GM04504 (cell line): ENCODE measurements at places on chromosomes 5 and 9.

DNA sequence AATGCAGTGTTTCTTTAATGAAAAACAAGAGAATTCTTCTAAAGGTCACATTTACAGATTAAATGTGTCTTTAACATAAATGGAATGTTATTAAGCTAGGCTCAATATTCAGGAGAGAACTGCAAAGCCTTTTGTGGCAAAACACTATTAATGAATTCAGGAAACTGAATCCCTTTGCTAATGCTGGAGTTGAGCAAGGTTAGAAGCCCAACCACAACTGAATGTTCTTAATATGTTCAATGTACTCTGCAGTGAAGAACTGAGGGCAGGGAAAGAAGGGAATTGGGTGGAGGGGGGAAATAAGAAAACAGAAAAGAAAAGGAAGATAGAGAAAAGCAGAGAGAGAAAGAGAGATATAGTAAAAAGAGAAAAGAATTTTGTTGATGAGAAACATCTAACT, 276.7 kb upstream of the TMEM161B start:
- DNase-seq, result no peak

- no peak for DNase-seq
Measured at GRCh38 chr5:106171708-106172107, 1499.0 kb downstream of the EFNA5 start.

DNA sequence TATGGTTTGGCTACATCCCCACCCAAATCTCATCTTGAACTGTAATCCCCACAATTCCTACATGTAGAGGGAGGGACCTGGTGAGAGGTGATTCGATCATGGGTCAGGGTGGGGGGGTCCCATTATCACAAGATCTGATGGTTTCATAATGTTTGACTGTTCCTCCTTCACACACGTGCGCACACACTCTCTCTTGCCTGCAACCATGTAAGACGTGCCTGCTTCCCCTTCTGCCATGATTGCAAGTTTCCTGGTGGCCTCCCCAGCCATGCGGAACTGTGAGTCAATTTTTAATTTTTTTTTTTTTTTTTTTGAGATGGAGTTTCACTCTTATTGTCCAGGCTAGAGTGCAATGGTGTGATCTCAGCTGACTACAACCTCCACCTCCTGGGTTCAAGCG, 27.0 kb downstream of the FAM169A start:
- no peak for DNase-seq

- no peak for DNase-seq
Measured at GRCh38 chr5:10423022-10423421, 18.7 kb upstream of the ROPN1L start.

GRCh38 chr9:35308316-35308715, 146.5 kb downstream of the UNC13B start:
- no peak for DNase-seq

DNA sequence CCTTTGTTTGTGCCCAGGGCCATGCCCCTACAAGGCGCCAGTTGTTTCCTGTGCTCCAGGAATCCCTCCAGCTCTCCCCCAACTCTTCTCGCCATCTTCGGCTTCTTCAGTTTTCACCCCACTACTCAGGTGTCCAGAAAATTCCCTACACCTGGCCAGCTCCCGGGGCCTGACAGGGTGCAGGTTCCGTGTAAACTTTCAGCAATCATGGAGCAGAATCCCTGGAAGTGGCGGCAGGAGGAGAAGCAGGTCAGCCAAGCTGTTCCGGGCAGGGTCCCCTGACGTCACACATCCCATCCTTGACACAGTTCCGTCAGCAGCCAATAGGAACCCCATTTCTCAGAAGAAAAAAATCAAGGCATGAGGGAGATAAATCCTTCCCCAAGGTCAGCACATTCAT, 12.2 kb upstream of the ADGRD2 start:
- no peak for DNase-seq

GRCh38 chr9:98807070-98807813, at the start of gene GALNT12:
GALNT12 (plus strand) TSS chr9:98807670; CDS start chr9:98807699, 29 bp downstream.
- DNase-seq, result no peak

DNA sequence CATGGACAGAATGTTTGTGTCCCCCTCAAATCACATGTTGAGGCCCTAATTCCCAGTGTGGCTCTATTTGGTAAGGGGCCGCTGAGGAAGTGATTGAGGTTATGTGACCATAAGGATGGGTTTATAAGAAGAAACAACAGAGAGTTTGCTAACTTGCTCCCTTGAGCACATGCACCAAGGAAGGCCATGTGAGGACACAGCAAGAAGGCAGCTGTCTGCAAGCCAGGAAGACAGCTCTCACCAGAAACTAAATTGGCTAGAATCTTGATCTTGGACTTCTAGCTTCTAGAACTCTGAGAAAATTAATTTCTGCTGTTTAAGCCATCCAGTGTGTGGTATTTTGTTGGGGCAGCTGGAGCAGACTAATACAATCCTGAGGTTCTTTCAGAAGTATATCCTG, 35.2 kb upstream of the CDC42SE2 start:
- no peak for DNase-seq

- DNase-seq, result no peak
Measured at GRCh38 chr5:111626473-111627148, 114.3 kb upstream of the STARD4 start.

- DNase-seq, result no peak
Measured at GRCh38 chr5:56142614-56143372, 90.3 kb downstream of the ANKRD55 start.

DNA sequence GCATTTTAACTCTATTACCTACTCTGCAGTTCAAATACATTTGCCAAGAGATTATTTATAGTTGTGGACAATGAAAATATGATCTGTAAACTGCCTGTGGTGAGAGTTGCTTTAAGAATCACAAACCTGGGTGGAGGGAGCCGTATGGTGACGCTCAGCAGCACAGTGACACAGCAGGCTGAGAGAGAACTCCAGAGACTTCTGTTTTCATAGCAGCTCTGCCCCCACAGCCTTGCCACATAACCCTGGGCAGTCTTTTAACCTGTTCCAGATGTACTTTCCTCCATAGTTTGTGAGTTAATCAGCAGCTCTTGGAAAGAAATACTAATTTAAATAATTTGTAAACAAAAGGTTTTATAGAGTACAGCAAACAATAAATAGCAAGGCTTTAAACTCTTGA, 450.5 kb downstream of the ELAVL2 start:
- DNase-seq, result no peak

GRCh38 chr5:124923131-124923530, 176.7 kb upstream of the ZNF608 start:
- DNase-seq, result no peak

DNA sequence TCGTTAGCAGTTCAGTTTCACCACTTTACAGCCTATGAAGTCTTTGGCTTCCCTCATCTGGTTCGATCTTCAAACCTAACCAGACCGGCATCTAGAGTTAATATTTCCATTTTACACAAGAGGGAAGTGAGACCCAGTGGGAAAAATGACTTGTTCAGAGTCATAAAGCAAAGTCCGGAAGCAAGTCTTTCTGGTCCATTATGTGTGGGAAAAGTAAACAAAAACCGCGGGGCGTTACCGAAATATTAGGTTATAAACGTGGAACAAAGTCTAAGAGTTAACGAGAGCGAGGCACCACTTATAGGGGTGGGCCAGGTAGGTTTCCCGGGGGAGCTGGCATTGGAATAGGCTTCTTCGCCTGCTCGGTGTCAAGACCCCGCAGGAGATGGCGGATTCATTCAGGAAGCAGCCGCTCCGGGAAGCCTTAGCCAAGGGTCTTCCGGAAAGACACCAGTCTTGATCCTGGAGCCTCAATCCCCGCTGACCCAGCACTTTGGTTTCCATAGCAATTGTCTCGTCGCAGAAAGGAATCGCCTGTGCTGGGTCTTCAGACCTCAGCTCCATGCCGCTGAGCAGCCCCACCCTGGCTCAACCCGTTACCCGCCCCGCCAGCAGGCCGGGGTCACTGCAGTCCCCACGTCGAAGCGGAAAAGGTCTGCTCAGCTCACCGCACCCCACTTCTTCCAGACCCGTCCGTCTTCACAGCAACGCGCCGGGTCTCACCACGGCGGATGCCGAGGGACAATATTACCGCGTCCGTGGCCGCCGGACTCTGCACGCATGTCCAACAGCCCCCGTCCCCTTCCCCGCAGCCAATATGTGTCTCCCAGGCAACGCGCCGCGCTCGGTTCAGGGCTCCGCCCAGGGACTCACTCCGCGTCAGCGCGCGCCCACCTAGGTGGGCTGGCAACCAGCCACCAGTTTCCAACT, at the start of gene C5orf52:
Gene C5orf52 (plus strand): TSS at position 872 of the 930 bp plus-strand sequence. CDS start 82 bp downstream, outside the sequence.
- no peak for DNase-seq

GRCh38 chr5:111411301-111411700, 101.0 kb downstream of the STARD4 start:
- no peak for DNase-seq

DNA sequence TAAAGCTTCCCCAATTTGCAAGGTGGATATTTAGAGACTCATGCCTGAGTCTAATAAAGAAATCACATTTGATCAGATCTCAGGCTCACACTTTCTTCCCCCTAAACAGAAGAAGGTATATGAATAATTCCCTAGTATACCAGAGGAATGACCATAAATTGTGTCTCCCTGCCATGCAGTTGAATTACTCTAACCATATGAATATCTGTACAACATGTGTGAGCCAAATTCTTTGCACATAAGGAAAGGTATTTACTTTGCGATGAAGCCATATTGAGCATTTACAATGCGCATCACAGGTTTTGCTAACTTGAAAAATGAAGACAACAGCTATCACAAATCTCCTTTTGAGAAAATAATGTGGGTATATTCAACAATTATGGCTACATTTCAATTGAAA, 479.4 kb downstream of the NR2F1-AS1 start:
- DNase-seq, result no peak

DNA sequence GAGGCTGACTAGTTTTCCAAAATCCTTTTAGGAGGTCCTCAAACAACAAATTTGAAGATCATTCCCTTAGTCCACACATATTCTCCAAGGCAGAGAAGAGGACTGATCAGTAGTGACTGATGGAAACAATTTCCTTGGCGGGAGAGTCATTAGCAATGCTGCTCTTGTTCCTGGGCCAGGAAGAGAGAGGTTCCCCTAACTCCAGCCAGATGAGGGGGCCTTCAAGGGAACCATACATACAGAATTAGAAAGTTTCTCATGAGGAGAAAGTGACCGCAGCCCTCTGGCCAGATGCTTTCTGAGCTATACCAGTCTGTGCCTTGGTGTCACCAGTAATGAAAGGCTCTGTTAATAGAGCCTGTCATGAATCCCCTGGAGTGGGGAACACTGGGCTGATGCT, 539.4 kb downstream of the BNC2 start:
- no peak for DNase-seq

GRCh38 chr5:35884773-35885172, 28.1 kb downstream of the IL7R start:
- no peak for DNase-seq

DNA sequence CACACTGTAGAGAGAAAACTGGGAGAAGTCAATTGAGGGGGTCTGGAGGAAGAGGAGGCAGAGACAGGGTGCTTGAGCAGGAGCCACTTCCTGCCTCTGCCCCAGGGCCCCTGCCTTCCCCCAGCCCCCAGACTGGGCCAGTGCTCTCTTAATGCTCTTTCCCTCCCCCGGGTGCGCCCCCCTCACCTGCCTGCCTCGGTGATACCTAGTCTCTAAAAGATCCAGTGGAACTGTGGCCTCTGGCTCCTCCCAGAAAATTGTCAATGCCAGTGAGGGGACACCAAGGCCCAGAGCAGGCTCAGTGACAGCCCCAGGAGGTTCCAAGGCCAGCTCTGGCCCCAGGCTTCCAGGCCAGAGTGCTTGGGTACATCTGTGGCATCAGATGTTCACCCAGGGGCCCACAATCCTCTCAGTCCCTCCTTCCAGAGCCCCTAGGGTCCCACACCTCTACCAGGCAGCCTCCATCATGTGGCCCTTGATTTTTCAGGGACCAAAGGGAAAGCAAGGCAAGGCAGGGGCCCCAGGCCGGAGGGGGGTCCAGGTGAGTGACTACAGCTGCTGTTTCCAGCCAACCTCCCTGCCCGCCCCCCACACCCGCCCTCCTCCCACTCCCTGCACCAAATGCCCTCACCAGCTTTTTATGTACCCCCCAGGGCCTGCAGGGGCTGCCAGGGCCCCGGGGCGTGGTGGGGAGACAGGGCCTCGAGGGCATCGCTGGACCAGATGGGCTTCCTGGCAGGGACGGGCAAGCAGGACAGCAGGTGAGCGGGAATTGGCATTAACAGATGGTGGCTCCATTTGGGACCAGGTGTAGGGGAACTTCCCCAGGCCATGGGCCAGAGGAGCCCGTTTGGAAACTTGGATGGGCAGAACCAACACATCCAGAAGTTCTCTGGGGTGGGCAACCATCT, 33.1 kb upstream of the ORM1 start:
- DNase-seq, result no peak

- no peak for DNase-seq
Measured at GRCh38 chr9:69107771-69108170, 66.3 kb upstream of the TJP2 start.

DNA sequence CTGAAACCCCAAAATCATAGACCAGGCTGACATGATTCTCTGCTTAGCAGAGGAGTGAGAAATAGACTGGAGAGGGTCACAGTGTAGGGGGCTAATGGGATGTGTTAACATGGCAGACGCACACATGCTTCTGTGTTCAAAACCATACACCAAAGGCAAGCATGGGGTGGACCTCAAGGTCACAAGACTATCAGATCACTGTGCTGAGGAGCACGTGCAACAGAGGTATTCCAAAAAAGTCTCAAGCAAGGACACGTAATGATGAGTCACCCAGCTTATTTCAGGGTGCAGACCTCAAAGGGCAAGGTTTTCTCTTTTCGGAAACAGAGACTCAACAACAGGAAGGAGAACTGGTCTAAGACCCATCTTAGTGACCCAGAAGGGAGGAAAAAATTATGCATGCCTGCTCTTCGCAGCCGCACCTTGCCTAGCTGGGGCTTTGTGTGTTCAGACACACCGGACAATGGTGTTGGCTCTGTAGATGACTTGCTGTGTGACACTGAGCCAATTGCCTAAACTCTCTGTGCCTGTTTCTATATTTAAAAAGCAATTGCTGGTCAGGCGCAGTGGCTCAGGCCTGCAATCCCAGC, 20.3 kb downstream of the WHRN start:
- no peak for DNase-seq

DNA sequence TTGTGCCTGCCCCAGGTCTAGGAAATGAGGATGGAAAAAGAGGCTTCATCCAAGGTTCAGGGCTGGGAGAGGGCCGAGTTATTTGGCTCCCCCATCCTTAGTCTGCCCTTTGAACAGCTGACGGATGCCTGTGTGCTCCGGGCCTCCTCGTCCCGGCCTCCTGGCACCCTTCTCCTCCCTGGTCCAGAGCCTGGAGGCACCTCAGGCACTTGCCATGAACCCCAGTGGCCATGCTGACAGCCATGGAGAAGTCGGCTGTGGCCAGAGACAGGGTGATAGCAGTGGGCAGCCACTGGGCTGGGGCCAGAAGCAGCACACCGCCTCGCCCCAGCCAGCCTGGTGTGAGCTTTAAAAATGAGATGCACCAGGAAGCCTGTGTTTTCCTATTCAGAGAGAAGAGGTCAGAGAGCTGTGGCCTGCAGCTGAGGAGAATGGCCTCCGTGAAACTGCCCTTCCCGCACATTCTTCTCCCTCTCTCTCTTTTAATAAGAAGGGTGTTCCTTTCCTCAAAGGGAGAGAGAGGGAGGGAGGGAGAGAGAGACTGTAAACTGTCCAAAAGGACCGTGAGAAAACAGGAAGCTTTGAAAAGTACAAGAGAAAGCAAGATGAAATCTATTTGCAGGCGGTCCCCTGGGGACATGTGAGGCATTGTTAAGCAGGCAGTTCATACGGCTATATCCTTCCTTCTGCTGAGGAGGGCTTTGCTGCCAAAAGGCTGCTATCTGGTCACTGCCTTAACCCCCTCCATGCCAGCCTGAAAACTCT, 55.3 kb downstream of the ZNF366 start:
- peak; percentile 96 for DNase-seq

- DNase-seq, result no peak
Measured at GRCh38 chr9:4620057-4620765, 41.9 kb upstream of the PLPP6 start.
